Nephron progenitor cell (in vitro differentiated cells): ENCODE measurements at places on chromosomes 3 and 15.
A peak's percentile ranks its signal among the peaks of the same experiment; 100 is the strongest.

GRCh38 chr3:122392868-122393844 is 9.2 kb downstream of the FAM162A start:
- no peak overlapping the region for H3K27ac ChIP-seq
- peaks cover 10% of the 10 kb centered on the region for H3K36me3 ChIP-seq
- no peak overlapping the region for H3K4me3 ChIP-seq
- H3K27me3 ChIP-seq: peaks cover 8% of the 10 kb centered on the region
- DNase-seq: no peak

- peaks cover 20% of the 10 kb centered on the region for H3K27me3 ChIP-seq
- DNase-seq: no peak
- no peak overlapping the region for H3K27ac ChIP-seq
- no peak overlapping the region for H3K4me3 ChIP-seq
- H3K36me3 ChIP-seq: no peaks in the 10 kb centered on the region
These were observed 21.8 kb downstream of the MRPS11 start for GRCh38 chr15:88489321-88489720.

GRCh38 chr3:38164643-38164951 is 740 bp upstream of the OXSR1 start:
- DNase-seq: no peak
- peak overlapping the region; percentile 100 for H3K27ac ChIP-seq
- H3K4me1 ChIP-seq: peaks cover 41% of the 10 kb centered on the region
- peak overlapping the region; percentile 99 for H3K4me3 ChIP-seq

- no peak for DNase-seq
- H3K36me3 ChIP-seq: peaks cover 47% of the 10 kb centered on the region
These were observed 96.9 kb downstream of the TCF12 start for GRCh38 chr15:57015360-57015759.

GRCh38 chr15:65396965-65397317 is 19.1 kb upstream of the IGDCC3 start:
- H3K4me1 ChIP-seq: peaks cover 32% of the 10 kb centered on the region
- H3K4me3 ChIP-seq: peak overlapping the region; percentile 70
- peaks cover 74% of the 10 kb centered on the region for H3K27me3 ChIP-seq
- no peak overlapping the region for H3K27ac ChIP-seq
- no peak for DNase-seq

- peaks cover 29% of the 10 kb centered on the region for H3K4me1 ChIP-seq
- no peak for DNase-seq
- no peaks in the 10 kb centered on the region for H3K36me3 ChIP-seq
- peaks cover 12% of the 10 kb centered on the region for H3K27me3 ChIP-seq
These were observed 19.8 kb upstream of the SMAD6 start for GRCh38 chr15:66682246-66682645.

GRCh38 chr3:13353936-13354542 is 66.1 kb downstream of the NUP210 start:
- no peaks in the 10 kb centered on the region for H3K27me3 ChIP-seq
- H3K4me3 ChIP-seq: no peak overlapping the region
- H3K36me3 ChIP-seq: peaks cover 29% of the 10 kb centered on the region
- H3K4me1 ChIP-seq: peaks cover 33% of the 10 kb centered on the region
- no peak for DNase-seq

- H3K4me1 ChIP-seq: no peaks in the 10 kb centered on the region
- no peak overlapping the region for H3K4me3 ChIP-seq
- no peaks in the 10 kb centered on the region for H3K36me3 ChIP-seq
- no peak overlapping the region for H3K27ac ChIP-seq
- DNase-seq: no peak
These were observed 193.2 kb downstream of the CLSTN2 start for GRCh38 chr3:140128217-140128616.

DNA sequence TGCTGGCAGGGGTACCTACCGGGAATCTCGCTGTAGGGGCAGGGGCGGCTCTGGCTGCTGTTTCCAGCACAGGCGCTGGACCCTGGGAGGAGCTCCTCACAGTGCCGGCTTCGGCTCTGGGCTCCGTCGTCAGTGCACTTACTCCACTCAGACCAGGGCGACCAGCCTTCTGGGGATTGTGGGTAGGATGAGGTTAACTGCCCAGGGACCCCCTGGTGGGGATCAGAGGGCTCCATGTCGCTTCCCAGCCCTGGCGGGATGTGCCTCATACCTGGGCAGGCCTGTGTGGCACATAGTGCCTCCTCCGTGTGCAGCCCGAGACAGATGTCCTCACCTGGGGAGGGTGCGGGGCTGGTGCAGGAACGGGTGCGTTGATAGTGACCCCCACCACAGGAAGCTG is 115.7 kb downstream of the SEMA5B start:
- no peak overlapping the region for H3K4me3 ChIP-seq
- H3K36me3 ChIP-seq: no peaks in the 10 kb centered on the region
- DNase-seq: no peak
- no peaks in the 10 kb centered on the region for H3K4me1 ChIP-seq
- H3K27me3 ChIP-seq: peaks cover 4% of the 10 kb centered on the region

DNA sequence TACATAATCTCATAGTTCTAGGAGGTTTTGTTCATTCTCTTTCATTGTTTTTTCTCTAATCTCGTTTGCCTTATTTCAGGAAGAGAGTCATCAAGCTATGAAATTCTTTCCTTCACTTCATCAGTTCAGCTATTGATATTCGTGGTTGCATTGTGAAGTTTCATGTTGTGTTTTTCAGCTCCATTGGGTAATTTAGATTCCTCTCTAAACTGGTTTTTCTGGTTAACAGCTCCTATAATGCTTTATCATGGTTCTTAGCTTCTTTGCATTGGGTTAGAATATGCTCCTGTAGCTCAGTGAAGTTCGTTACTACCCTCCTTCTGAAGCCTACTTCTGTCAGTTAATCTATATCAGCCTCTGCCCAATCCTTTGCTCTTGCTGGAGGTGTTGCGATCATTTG is 69.4 kb upstream of the CD96 start:
- no peak overlapping the region for H3K27ac ChIP-seq
- no peak overlapping the region for H3K4me3 ChIP-seq
- DNase-seq: no peak
- peaks cover 6% of the 10 kb centered on the region for H3K36me3 ChIP-seq
- H3K27me3 ChIP-seq: peaks cover 5% of the 10 kb centered on the region
- H3K4me1 ChIP-seq: peaks cover 33% of the 10 kb centered on the region

DNA sequence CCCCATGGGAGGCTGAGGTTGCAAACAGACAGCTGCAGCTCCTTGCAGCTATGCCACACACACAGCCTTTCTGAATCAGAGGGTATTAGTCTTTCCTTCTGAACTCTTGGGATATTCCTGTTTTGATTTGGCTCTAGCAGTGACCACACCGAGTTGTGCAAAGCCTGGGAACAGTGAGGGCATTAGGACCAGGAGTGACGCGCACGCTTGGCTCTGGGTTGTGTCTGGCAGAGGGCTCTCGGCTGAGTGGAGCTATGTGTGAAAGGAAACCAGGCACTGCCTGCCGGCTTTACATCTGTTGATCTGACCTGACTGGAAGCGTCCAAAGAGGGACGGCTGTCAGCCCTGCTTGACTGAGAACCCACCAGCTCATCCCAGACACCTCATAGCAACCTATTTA is at the start of gene GALNT15:
TSS of gene GALNT15 (plus strand) at position 292 of the 400 bp plus-strand sequence. CDS start 472 bp downstream, outside the sequence.
- H3K4me3 ChIP-seq: no peak within 1 kb of the TSS
- H3K4me1 ChIP-seq: peaks cover 45% of the 10 kb centered on the region
- no peaks in the 10 kb centered on the region for H3K36me3 ChIP-seq
- H3K27me3 ChIP-seq: peaks cover 10% of the 10 kb centered on the region

DNA sequence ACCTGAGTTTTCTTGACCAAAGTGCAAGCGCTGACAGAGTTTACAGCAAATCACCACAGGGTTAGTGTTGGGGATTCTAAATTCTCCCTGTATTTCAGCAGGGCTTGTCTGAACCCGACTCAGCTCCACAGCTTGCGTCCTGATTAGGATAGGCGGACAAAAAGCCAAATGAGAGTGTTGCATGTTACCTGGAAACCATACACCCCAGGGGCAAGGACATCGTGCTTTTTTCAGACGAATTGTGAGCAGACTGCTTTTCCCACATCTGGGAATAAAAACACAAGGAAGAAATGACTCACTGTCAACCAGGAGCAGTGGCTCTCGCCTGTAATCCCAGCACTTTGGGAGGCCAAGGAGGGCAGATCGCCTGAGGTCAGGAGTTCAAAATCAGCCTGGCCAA is 3.0 kb downstream of the DZIP1L start:
- H3K4me1 ChIP-seq: peaks cover 36% of the 10 kb centered on the region
- no peak for DNase-seq
- peaks cover 6% of the 10 kb centered on the region for H3K27me3 ChIP-seq
- H3K27ac ChIP-seq: no peak overlapping the region
- H3K36me3 ChIP-seq: peaks cover 22% of the 10 kb centered on the region
- H3K4me3 ChIP-seq: no peak overlapping the region

- H3K27ac ChIP-seq: no peak overlapping the region
- H3K4me1 ChIP-seq: peaks cover 10% of the 10 kb centered on the region
- DNase-seq: peak; percentile 12
- no peaks in the 10 kb centered on the region for H3K36me3 ChIP-seq
These were observed 456 bp upstream of the TMEM62 start for GRCh38 chr15:43132830-43133429.

DNA sequence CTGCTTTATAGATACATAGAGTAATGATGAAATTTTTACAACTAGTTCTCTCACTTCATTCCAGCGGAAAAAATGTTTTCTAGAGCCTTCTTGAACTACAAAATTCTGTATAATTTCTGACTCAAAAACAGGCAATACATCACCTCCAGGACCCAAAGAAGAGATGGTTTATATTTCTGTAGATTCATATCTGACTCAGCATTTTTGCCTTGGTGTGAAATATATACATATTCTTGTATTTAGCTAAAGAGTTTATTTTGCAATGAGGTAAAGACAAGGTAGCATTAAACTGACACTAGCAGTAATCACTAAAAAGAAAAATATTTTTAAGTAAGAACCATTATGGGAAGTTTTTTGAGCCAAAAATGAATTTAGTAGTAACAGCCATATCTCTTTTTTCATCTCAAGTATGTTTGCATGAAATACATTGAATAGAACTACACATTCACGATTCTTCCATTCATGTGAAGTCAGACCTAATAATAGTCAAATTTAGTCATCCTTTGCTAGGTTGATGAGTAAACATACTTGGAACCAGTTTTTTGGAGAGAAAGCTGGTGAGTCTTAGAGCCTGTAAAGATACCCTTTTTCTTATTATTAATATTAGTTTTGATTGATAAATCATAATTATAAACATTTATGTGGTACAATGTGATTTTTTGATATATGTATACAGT is 31.6 kb downstream of the COL8A1 start:
- H3K36me3 ChIP-seq: no peaks in the 10 kb centered on the region
- H3K4me1 ChIP-seq: no peaks in the 10 kb centered on the region
- peaks cover 15% of the 10 kb centered on the region for H3K27me3 ChIP-seq
- no peak for DNase-seq
- no peak overlapping the region for H3K27ac ChIP-seq
- H3K4me3 ChIP-seq: no peak overlapping the region

DNA sequence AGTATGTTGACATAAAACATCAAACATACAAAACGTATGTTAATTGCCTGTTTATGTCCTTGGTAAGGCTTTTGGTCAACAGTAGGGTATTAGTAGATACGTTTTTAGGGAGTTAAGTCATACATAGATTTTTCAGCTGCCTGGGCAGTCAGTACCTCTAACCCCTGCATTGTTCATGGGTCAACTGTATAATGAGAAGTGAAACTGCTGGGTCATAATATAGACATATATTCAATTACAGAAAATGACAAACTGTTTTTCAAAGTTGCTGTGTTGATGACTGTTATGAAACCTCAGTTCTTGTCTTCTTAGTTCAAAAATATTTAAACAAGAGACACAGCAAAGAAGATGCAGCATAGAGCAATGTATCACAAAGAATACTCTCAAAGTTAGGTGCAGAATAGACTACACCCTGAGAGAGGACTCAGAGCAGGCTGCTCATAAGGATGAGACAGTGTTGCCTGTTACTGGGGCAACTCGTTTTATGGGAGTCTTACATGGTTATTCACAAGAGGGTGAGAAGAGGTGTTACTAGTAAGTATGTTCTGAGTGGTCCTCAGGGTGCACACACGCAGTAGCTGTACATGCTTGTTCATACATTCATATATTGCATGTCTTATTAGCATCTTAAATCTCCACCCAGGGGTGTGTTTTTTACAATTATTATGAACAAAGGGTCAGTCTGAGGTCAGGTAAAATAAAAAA is 53.1 kb upstream of the ADAMTS17 start:
- peaks cover 5% of the 10 kb centered on the region for H3K27me3 ChIP-seq
- H3K4me1 ChIP-seq: no peaks in the 10 kb centered on the region
- DNase-seq: no peak
- H3K27ac ChIP-seq: no peak overlapping the region

DNA sequence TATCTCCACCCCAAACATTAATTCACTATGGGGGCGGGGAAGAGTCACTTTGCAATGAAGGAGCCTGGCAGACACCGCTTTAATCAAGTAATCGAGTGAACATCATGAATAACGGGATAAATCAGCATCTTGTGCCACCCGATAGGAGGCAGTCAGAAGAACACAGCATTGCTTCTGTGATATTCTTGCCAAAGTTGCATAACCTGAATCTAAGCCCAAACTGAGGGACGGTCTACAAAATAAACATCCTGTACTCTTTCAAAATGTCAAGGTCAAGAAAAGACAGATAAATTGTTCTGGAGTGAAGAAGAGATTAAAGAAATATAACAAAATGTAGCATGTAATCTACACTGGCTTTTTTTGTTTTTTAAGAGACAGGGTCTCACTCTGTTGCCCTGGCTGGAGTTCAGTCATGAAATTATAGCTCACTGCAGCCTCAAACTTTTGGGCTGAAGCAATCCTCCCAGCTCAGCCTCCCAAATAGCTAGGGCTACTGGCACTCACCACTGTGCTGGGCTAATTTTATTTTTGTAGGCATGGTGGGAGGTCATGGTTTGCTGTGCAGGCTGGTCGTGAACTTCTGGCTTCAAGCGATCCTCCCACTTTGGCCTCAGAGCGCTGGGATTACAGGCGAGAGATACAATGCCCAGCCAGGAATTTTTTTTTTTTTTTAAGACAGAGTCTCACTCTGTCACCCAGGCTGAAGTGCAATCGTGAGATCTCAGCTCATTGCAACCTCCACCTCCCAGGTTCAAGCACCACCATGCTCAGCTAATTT is 20.1 kb upstream of the VWA5B2 start:
- H3K27ac ChIP-seq: no peak overlapping the region
- no peak overlapping the region for H3K4me3 ChIP-seq
- no peak for DNase-seq
- no peaks in the 10 kb centered on the region for H3K4me1 ChIP-seq

DNA sequence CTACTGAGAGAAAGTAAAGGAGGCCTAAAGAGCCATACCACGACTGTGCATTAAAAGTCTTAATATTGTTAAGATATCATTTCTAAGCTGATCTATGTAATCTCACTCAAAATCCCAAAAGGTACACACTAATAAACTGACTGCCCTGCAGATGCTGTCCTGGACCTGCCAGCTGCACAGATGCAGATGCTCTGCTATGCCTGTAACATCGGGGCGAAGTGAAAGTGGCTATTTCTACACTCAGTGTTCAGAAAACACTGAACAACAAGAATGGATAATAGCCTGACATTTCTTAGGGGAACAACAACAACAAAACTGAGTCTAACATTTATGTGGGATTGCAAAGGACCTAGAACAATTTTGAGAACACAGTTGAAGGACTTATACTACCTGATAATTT is 31.9 kb downstream of the RAD18 start:
- DNase-seq: no peak
- H3K27ac ChIP-seq: no peak overlapping the region
- H3K36me3 ChIP-seq: peaks cover 18% of the 10 kb centered on the region
- H3K4me3 ChIP-seq: no peak overlapping the region
- no peaks in the 10 kb centered on the region for H3K4me1 ChIP-seq
